Activated T-helper 1 cell treated with anti-CD3 and anti-CD28 coated beads, Interleukin-12 subunit alpha, Interleukin-12 subunit beta, Interleukin-2, Interleukin-4 antibody, amounts not matched to agents 30 ng/mL and 10 ng/mL and 1 ng/mL, durations not matched to agents 14 hours and 24 hours and 36 hours (primary cell): ENCODE measurements at places on chromosomes 5 and 9.

DNA sequence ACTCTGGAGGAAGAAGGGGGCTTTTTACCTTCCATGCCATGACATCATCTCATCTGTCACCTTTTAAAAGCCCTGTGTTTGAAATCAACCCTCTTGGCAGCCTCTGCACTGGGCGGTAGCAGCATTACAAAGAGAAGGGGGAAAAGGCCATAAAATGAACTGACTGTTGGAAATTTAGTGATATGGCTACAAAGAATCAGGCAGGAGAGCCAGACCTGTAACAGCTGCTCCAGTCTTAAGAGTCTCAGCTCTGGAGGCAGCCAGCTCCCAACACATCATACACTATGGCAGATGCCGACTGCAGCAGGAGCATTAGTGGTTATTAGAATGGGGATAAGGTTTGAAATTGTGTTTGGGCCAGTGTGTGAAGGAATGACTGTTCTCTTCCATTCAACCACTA is 257.5 kb downstream of the DMAC1 start:
- no peak for DNase-seq
- peaks cover 14% of the 10 kb centered on the region for H3K27me3 ChIP-seq
- H3K27ac ChIP-seq, result no peak overlapping the region
- H3K4me3 ChIP-seq, result no peak overlapping the region
- H3K4me1 ChIP-seq, result peaks cover 7% of the 10 kb centered on the region

- H3K4me1 ChIP-seq, result no peaks in the 10 kb centered on the region
- no peak overlapping the region for H3K4me3 ChIP-seq
- H3K27me3 ChIP-seq, result no peaks in the 10 kb centered on the region
- H3K36me3 ChIP-seq, result no peaks in the 10 kb centered on the region
- H3K27ac ChIP-seq, result no peak overlapping the region
- DNase-seq, result no peak
Measured at GRCh38 chr5:123756816-123757215, 244.8 kb downstream of the CSNK1G3 start.

DNA sequence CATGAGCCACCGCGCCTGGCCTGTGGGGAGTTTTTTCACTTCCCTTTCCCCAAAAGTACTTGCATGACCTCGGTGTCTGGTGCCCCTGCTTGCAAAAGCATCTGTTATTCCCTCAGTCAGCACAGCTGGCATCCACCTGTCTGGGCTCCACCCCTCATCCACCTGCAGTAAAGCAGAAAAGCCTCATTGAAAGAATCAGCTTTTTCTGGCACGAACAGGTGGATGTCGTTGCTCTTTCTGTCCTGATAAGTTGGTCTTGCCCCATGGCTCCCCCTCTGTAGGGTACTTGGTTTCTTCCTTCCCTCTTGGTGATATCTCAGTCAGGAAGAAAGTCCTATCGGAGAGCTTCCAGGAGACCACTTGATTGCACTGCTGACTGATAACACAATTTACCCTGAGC is 37.4 kb downstream of the WWC1 start:
- no peaks in the 10 kb centered on the region for H3K36me3 ChIP-seq
- no peak overlapping the region for H3K4me3 ChIP-seq
- H3K27me3 ChIP-seq, result peaks cover 8% of the 10 kb centered on the region

GRCh38 chr9:37989701-37990100 is 79.3 kb downstream of the SHB start:
- H3K4me1 ChIP-seq, result peaks cover 17% of the 10 kb centered on the region
- H3K27ac ChIP-seq, result no peak overlapping the region
- H3K27me3 ChIP-seq, result no peaks in the 10 kb centered on the region
- no peak for DNase-seq

DNA sequence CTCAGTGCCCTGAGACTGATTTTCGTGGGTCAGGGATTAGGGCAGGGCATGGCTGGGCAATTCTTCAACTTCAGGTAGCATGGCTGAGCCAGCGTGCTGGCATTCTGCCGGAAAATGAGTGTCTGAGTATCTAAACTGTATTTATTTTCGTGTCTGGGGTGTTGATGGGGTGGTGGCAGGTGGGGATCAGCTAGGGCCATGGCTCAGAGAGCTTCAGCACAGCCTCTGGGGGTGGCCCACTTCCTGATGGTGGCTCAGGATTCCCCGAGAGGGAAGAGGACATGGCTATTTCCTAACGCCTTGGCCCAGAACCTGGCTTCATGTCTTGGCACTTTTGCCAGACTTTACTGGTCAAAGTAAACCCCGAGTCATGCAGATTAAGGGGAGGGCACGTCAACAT is 260.5 kb downstream of the GADD45G start:
- H3K27me3 ChIP-seq, result peaks cover 5% of the 10 kb centered on the region
- H3K4me3 ChIP-seq, result no peak overlapping the region
- no peak for DNase-seq
- H3K4me1 ChIP-seq, result peaks cover 6% of the 10 kb centered on the region
- no peak overlapping the region for H3K27ac ChIP-seq

DNA sequence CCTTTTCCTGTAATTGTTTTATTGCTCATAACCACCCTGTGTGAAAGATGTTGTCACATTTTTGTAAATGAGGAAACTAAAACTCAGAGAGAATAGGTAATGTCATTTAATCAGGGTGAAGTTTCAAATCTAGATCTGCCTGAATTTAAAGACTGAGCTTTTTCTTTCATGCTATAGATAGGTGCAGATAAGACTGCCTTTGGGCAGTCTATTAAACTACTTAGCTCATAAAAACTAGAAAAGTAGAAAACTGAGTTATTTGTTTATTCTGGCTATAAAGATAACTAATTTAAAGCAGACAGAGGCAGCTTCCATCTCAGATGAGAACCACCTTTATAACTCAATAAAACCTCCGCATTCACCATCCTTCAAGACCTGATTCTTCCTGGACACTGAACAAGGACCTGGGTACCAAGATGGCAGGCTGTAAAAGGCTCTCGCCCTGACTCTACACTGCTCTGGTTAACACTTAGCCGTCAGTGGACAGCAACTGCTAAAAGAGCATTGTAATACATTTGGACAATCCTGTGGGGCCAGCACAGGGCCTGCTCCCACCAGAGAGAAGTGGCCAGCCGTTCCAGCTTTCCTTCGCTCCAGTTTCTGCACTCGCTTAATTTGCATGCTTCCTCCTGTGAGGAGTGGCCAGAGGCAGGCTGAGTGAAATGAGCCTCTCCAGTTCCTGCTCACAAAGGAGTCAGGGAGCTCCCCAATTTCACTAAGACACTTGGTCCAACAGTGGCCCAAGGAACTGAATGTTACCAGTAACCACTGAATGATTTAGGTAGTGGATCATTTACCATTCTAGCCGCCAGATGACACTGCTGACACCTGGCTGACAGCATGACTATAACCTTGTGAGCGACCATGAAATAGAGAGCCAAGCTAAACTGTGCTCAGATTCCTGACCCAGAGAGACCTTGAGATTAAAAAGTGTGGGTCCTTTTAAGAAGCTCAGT is 566.4 kb downstream of the EFNA5 start:
- no peak for DNase-seq
- H3K4me3 ChIP-seq, result no peak overlapping the region
- H3K27ac ChIP-seq, result no peak overlapping the region

GRCh38 chr9:116181853-116182610 is 28.4 kb downstream of the PAPPA start:
- H3K27me3 ChIP-seq, result no peaks in the 10 kb centered on the region
- no peaks in the 10 kb centered on the region for H3K4me1 ChIP-seq
- DNase-seq, result no peak
- no peak overlapping the region for H3K4me3 ChIP-seq
- H3K36me3 ChIP-seq, result no peaks in the 10 kb centered on the region

- no peak for DNase-seq
- no peak overlapping the region for H3K27ac ChIP-seq
- no peaks in the 10 kb centered on the region for H3K27me3 ChIP-seq
- no peaks in the 10 kb centered on the region for H3K4me1 ChIP-seq
Measured at GRCh38 chr5:108093186-108093585, 288.7 kb downstream of the FBXL17 start.

DNA sequence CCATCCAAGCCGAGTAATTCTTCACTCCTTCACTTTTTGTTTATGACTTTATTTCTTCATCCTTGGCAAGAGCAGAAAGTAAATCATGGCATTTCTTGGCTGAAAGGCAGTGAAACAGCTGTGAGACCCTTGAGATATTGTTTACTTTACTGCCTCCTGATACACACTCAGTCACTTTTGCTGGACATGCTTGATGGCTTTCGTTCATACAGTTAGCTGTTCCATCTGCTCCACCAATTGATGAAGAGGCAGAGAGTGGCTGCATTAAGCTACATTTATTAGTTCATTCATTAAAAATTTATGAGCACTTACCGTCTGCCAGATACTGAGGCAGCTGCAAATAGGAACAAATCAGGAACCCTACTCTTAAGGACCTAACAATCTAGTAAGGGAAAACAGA is 184.4 kb upstream of the OR13F1 start:
- DNase-seq, result no peak
- no peak overlapping the region for H3K4me3 ChIP-seq
- no peaks in the 10 kb centered on the region for H3K27me3 ChIP-seq
- no peak overlapping the region for H3K27ac ChIP-seq
- no peaks in the 10 kb centered on the region for H3K4me1 ChIP-seq

- peaks cover 63% of the 10 kb centered on the region for H3K4me1 ChIP-seq
- peaks cover 10% of the 10 kb centered on the region for H3K36me3 ChIP-seq
- no peak for DNase-seq
- H3K27me3 ChIP-seq, result peaks cover 3% of the 10 kb centered on the region
- no peak overlapping the region for H3K4me3 ChIP-seq
Measured at GRCh38 chr5:96664669-96665068, 2.5 kb downstream of the CAST start.

DNA sequence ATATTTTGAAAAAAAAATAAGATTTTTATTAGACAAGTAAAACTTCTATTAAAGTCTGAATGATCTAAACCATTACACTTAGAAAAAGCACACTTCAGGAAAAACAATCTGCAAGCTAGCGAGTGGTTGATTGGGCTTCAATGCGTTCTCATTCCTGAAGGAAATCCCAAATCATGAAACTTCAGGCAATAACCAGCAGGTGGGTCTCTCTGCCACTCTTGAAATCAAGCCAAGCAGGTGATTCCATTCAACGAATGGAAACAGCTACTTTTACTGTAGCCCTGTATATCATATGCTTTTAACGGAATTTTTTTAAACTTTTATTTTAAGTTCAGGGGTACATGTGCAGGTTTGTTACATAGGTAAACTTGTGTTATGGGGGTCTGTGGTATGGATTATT is 234.5 kb upstream of the TRPM3 start:
- no peaks in the 10 kb centered on the region for H3K4me1 ChIP-seq
- no peak overlapping the region for H3K4me3 ChIP-seq
- H3K27ac ChIP-seq, result no peak overlapping the region
- peaks cover 2% of the 10 kb centered on the region for H3K27me3 ChIP-seq
- no peak for DNase-seq

DNA sequence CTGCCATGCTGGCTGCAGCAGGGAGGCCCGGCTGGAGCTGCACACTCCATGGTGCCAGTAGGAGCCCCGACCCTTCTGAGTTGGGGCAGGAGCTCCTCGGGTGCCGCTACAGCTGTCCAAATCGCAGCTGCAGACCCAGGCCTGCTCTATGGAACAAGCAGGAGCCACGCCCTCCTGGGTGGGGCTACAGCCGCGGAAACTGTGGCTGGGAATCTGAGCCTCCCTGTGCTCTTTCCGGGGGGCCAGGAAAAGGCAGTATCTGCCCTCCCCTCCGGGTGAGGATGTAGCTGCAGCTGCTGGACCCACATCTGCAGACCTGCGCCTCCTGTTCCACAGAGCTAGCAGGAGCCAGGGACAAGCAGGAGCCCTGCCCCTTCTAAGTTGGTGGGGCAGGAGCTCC is 278.9 kb upstream of the ACTBL2 start:
- no peak for DNase-seq
- H3K36me3 ChIP-seq, result no peaks in the 10 kb centered on the region
- H3K4me3 ChIP-seq, result no peak overlapping the region
- no peaks in the 10 kb centered on the region for H3K4me1 ChIP-seq

DNA sequence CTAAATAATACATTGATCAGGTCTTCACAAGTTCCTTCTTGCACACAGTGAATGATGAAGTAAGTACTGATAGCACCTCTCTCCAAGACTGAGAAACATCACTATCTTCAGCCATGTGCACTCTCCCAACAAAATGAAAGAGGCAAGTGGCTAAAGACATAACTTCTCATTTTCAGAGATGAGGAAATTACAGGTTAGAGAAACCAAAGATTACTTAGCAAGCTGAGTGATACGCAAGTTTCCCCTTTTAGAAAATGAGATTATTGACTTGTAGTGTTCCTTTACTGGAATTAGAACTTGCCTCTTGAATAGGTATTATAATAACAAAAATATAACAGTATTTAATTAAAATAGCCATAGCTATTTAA is 21.6 kb downstream of the CEMIP2 start:
- H3K4me1 ChIP-seq, result peaks cover 34% of the 10 kb centered on the region
- H3K36me3 ChIP-seq, result peaks cover 58% of the 10 kb centered on the region
- no peaks in the 10 kb centered on the region for H3K27me3 ChIP-seq
- no peak overlapping the region for H3K4me3 ChIP-seq

DNA sequence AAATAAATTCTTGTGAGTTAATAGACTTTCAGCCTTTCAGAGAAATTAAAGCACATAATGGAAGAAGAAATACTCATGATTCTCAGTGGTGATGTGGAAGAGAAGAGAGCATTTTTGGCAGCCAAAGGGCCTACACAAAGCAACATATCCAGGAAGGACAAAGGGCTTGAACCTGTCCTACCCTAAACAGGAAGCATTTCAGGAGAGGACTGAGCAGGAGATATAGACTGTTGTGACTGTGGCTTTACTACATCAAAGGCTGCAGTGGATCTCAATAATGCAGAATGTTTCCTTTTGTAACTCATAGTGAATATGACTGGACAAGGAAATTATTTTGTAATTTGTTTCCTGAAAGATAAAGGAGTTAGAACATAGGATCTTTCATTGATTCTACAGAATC is 1.3 kb upstream of the PARP8 start:
- H3K4me1 ChIP-seq, result peaks cover 36% of the 10 kb centered on the region
- peak overlapping the region; percentile 99 for H3K27ac ChIP-seq
- peak overlapping the region; percentile 97 for H3K4me3 ChIP-seq
- peaks cover 9% of the 10 kb centered on the region for H3K36me3 ChIP-seq

GRCh38 chr5:139113892-139114291 is 84.3 kb downstream of the SIL1 start:
- no peak overlapping the region for H3K27ac ChIP-seq
- peaks cover 7% of the 10 kb centered on the region for H3K36me3 ChIP-seq
- H3K4me3 ChIP-seq, result no peak overlapping the region
- H3K27me3 ChIP-seq, result peaks cover 3% of the 10 kb centered on the region
